Upper lobe of right lung (tissue), 1 donor: ENCODE measurements at places on chromosomes 12 and 14.

DNA sequence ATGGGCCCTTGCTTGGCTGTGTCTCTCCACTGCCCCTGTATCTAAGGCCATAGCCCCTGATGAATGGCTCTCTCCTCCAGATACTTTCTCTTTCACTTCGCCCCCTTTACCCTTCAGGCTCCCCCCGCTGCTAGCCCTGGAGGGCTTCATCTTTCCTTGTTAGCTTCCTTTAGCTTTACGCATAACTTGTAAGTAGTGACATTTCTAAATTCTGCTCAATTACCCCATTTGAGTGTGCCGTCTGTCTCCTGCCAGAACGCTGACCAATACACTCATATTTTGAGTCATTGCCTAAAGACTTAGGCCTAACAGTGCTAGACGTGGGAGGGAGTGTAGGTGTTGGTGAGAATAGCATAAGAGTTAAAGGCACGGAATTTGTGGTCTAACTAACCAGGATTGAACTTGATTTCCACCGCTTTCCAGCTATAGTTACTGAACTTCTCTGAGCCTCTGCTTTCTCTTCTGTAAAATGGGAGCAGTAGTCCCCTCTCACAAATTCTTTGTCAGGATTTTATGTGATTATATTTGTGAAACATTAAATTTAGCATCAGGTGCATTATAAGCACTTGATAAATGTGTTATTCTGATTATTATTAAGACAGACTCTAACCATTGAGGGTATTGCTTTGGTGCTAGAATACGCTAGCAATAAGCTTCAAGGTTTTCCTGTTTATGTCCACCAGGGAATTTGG is 129.3 kb downstream of the ZFP36L1 start:
- DNase-seq = no peak

GRCh38 chr14:99789581-99789980 is 3.6 kb upstream of the EML1 start:
- no peak for DNase-seq

GRCh38 chr14:57380935-57381334 is 9.5 kb upstream of the NAA30 start:
- no peak for DNase-seq

DNA sequence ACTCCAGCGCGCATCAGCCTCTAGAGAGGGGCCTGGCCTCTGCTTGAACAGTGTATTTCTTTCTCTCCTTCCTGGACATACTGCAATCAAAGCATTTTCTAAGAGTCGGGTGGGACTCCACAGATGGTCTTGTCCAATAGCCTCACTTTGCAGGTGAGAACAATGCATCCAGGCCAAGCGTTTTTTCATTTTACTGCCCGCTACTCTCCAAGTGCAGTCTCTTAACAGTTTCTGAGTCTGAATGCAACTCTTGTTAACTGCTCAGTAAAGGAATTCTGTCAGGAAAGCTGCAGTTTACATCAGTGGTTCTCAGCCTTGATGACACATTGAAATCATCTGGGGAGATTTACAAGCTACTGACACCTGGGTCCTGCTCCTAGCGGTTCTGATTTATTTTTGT is 57.0 kb downstream of the IRF2BPL start:
- DNase-seq = no peak

GRCh38 chr12:92297405-92297804 is 151.8 kb upstream of the BTG1 start:
- DNase-seq = no peak

- DNase-seq = no peak
Measured at GRCh38 chr14:94029265-94029664, 3.1 kb downstream of the OTUB2 start.

- no peak for DNase-seq
Measured at GRCh38 chr14:58341152-58341748, 42.9 kb downstream of the ARID4A start.
